Esophagus mucosa (tissue), 1 donor: ENCODE measurements at places on chromosomes 1 and 21. TPM values are rescaled to one million over a fixed set of nuclear protein-coding genes. Genes with fewer than 3 reads are reported as not detected.

The EPHA10 gene
- total RNA-seq = 0.68 TPM

The CASQ2 gene
- total RNA-seq = 0.92 TPM

The CR2 gene
- total RNA-seq = 1.7 TPM

The MAP10 gene
- 0.72 TPM for total RNA-seq

The ESPN gene
- total RNA-seq = 33.4 TPM

The SYF2 gene
- 20.7 TPM for total RNA-seq

The PRRX1 gene
- 2.9 TPM for total RNA-seq

The NBPF14 gene
- total RNA-seq = 24.5 TPM

The GBP7 gene
- total RNA-seq = not detected

GRCh38 chr1:221829327-221830015 lies 87.6 kb upstream of the DUSP10 start:
- peak; percentile 85 for ATAC-seq

DNA sequence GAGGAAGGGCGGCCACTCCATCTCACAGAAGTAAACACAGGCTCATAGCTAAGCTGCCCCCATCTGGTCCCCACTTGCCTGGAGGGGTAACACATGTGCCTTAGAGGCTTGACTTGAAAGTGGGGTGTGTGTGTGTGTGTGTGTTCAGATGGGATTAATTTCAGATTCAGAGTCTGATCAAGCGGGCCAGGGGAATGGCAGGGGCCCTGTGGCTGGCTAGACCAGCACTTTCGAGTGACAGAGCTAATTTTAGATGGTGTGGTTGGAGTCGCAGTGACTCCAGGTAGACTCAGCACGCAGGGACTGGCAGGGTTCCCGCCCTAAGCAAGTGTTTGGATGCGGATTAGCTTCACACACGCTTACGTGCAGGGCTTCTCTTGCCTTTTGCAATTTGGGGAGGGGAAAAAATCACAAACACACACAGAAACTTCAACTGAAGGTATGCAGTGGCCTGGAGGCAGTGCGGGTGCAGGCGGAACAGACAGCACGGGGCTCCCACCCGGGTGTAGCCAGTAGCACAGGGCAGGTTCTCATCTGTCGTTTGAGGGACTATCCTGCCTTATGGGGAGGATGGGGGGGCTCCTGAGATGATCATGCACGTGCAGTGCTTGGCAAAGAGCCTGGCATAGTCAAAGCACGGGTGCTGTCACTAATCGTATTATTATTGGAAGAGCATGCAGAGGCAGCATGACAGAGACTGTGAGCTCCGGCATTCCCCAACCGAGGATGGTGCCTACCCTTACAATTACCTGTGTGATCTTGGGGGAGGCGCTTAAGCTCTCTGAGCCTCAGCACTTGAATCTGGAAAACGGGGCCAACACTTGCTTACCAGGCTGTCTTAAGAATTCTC lies 1.3 kb downstream of the EDN2 start:
- peak; percentile 39 for ATAC-seq

DNA sequence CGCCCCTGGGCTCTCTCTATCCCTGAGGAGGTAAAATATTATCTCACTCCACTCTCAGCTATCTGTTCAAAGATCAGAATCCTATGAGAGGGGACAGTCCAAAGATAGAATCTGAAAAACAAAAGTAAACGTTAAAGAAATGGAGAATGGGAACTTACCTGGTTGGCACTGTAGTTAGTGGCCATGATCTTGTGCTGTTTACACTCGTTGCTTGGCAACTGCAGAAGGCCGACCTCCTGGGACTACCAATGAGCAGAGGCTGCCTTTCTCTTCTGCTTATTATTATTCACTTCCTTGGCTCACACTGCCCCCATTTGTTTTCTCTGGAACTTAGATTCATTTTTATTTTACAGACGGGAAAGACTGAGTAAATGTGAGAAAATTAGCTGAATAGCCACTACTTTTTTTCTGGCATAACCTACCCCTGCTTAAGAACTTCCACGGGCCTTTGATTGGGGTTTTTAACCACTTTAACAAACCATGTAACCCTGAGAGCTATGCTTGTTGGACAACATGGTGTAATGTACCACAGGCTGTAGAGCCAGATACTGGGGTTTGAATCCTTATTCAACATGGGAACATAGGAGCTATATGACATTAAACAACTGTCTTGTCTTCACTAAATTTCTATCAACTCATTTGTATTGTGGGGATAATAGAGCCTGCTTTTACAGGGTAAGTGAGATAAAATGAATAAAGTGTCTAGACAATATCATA lies at the start of gene CFAP126:
Gene CFAP126 (minus strand): TSS at position 193 of the 717 bp plus-strand sequence. CDS start 8 bp downstream, at position 185.
- ATAC-seq = peak; percentile 90

GRCh38 chr1:9442278-9442846 lies 96.9 kb upstream of the SLC25A33 start:
- ATAC-seq = no peak

GRCh38 chr1:204307334-204307883 lies 52.3 kb downstream of the PLEKHA6 start:
- peak; percentile 33 for ATAC-seq

- peak; percentile 65 for ATAC-seq
These were observed 1.6 kb upstream of the KLHDC9 start for GRCh38 chr1:161096530-161096929.

DNA sequence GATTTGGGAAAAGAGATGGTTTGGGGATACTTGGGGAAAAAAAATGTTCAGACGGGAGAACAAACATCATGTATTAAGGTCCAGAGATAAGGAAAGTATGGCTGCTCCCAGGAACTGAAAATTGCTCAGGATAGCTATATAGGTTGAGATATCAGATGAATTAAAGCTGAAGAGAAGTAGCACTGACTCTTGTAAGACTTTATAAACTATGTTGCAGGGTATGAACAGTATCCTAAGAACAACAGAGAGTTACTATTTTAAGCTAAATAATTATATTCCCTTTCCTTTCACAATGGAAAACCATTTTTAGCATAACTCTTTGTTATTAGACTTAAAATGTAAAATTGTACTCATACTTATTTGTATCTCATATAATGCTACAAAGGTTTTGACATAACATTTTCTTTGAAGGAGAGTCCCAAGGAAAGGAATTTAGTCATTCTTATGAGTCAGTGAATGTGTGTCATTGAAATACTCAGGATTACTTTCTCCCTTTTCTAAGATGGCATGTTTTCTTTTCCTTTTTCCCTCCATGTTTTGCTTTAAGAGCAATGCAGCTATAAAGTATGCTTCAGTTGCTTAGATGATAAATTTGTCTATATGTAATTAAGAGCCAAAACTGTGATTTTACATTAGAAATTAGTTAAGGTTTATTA lies 139.4 kb upstream of the KIAA1614 start:
- ATAC-seq = no peak

GRCh38 chr1:183069562-183070216 lies 46.5 kb downstream of the LAMC1 start:
- ATAC-seq = no peak

GRCh38 chr1:210074904-210075303 lies 136.9 kb downstream of the SYT14 start:
- ATAC-seq = no peak

DNA sequence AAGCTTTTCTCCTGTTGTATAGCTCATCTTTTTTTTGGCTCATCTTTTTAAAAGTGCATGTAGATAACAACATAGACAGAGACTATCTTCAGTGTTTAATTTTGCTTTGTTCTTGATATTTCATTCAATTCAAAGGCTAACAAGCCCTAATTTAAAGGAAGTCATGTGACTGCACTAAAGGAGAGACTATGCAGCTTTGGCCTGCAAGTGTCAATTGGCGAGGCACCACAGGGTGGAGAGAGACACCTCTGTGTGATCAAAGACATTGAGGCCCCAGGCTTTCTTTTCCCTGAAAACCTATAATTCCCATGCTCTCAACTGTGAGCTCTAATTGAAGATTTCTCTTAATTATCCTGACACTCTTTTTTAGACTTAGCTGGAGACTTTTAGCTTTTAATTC lies 53.6 kb downstream of the CHODL start:
- ATAC-seq = no peak

DNA sequence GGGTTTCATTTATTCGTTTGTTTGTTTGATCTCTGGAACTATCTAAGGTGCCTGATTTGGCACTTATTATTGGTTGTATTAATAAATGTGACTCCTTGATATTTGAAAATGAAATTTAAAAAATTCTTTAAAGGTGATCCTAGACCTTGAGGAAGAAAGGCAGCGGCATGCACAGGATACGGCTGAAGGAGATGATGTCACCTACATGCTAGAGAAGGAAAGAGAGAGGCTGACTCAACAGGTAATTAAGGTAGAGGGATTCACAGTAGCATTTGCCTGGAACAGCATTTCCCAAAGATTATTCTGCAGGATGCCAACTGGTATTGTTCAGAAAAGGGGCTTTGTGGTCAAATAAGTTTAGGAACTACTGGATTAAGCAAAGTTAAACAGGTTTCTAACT lies 54.4 kb upstream of the WNT2B start:
- ATAC-seq = peak; percentile 47

DNA sequence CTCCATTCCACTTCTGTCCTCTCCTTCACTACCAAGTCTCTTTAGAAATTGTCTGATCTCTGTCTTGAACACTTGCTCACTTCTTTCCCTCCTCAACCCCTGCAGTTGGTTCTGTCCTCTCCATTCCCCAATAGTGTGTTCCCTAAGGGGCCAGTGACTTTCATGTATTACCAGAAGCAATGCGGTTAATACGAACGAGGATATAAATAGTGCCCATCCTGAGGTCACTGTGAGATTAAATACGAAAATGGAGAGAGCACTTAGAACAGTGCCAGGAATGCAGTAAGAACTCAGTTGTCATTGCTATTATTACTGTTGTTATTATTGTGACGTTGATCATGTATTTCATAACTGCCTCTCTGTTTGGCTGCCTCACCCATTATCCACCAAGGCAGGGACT lies 53.0 kb upstream of the ARTN start:
- ATAC-seq = no peak

DNA sequence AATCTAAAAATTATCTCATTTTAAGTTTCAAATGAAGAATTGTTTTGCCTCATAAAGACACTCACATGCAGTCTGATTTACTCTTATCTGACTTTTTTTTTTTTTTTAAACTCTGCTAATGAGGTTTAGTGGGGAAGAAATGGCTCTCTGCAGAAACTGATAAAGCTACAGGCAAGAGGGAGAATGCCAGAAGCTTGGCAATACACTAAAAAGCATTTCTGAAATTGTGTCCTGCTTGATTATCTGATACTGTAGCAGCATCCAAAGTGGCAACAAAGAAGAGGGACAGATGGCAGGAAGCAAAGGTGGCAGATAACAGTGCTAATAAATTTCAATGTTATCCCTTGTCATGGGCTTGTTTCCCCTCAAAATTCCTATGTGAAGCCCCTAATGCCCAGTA lies 1744.9 kb downstream of the NCAM2 start:
- ATAC-seq = no peak

DNA sequence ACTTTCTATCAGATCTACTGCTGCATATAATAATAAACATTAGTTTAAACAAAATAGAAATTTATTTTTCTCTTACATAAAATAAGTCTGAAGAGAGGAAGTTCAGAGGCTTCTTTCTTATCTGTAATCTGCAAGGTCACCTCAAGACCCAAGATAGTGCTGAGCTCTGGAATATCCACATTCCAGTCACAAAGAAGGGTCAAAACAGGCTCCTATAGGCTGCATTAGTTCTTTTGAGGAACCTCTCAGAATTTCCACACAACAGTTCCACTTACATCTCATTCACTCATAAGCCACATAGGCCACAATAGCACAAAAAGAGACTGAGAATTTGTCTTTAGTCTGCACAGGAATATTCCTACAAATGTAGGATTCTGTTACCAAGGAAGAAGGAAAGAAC lies 15.4 kb downstream of the DYNLT5 start:
- ATAC-seq = no peak

DNA sequence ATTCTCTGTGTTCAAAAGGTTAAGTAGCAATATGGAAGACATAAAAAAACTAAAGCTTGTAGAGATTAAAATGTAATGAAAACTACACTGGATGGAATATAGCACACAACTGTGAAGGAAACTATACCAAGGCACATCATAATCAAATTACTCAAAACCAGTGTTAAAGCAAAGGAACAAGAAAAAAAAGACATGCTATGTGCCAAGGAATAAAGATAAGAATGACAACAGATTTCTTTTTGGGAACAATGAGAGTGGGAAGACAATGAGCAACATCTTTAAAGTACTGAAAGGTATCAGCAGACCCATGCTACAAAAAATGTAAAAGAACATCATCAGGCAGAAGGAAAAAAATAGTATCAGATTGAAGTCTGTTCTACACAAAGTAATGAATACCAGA lies 157.8 kb downstream of the VPS13D start:
- ATAC-seq = no peak

- ATAC-seq = no peak
These were observed 10.6 kb upstream of the NADK start for GRCh38 chr1:1788646-1789431.

DNA sequence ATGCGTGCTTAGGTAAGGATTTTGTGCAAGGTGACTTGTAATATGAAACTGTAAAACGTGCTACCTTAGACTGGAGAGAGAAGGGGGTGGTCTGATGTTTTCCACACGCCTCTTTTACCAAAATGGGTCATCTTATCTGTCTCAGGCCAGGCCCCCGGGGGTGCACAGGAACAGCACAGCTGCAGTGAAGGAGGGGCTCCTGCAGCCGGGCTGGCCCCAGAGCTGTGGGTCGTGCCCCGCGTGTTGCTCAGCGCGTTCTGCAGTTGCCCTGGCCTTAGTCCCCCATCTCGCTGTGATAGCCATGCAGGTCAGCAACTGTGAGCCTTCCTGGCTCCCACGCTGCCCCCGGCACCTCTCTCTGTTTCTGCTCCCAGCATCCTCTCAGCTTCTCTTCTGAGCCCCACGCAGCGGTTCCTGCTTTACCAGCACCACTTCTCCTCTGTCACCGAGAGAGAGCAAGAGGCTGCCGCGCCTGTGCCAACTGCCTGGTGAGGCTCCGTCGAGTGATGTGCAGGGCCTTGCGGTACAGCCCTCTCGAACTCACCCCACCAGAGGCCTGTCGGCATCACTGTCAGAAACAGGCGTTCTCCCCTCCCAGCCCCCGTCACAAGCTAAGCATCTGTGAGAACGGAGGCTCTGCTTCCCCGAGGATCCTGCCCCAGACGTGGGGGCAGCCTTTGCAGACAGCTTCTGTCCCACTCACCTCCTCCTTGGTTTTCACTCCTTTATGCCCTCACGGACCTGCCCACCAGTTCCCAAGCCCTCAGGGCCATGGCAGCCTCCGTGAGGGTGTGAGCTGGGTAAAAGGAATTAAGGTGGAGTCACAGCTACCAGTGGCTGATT lies 73.3 kb downstream of the ADARB1 start:
- no peak for ATAC-seq

- ATAC-seq = peak; percentile 58
These were observed 14.1 kb upstream of the DEGS1 start for GRCh38 chr1:224168859-224169380.

- no peak for ATAC-seq
These were observed 11.5 kb downstream of the PTCH2 start for GRCh38 chr1:44831516-44831915.

- no peak for ATAC-seq
These were observed 2217.1 kb downstream of the NCAM2 start for GRCh38 chr21:23215261-23215660.

GRCh38 chr1:234686035-234686434 lies 76.1 kb upstream of the IRF2BP2 start:
- no peak for ATAC-seq

DNA sequence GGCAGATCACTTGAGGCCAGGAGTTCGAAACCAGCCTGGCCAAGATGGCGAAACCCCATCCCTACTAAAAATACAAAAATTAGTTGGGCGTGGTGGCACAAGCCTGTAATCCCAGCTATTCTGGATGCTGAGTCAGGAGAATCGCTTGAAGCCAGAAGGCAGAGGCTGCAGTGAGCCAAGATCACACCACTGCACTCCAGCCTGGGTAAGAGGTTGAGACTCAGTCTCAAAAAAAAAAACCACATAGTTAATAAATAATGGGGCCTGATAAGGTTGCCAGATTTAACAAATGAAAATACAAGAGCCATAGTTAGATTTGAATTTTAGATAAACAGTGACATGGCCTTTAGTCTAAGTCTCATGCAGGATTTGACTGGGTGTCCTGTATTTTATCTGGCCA lies 175.7 kb downstream of the ZZZ3 start:
- ATAC-seq = no peak
